ENCODE measurements at places on chromosomes 4 and X.

- no peak for DNase-seq
Measured at GRCh38 chrX:23861215-23861896, 46.4 kb downstream of the APOO start.

- no peak for DNase-seq
Measured at GRCh38 chrX:34873500-34874225, 68.9 kb upstream of the FAM47B start.

GRCh38 chr4:27318740-27319139 lies 458.1 kb downstream of the STIM2 start:
- DNase-seq, result no peak

DNA sequence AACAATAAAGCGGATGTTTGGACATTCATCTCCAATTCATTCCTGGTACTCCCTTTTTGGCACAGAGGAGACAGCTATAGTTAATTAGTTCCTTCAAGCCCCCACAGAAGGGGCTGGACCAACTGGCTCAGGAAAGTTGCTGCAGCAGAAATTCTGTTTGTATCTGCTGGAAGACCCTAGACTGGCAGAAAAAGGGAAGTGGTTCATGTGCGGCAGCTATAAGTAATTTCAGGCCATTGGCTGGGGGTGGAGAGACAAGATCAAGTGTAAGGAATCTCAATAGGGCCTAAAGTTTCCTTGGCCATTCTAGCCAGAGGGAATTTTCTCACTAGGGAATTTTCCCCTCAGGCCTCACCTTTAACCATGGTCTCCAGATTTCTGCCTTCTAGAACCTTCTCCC lies 89.9 kb upstream of the DHX15 start:
- no peak for DNase-seq

- no peak for DNase-seq
Measured at GRCh38 chr4:80948141-80948540, 82.4 kb upstream of the BMP3 start.
